Progenitor cell of endocrine pancreas (in vitro differentiated cells): ENCODE measurements at places on chromosomes 4 and X. TPM values are rescaled to one million over a fixed set of nuclear protein-coding genes. Genes with fewer than 3 reads are reported as not detected.

DNA sequence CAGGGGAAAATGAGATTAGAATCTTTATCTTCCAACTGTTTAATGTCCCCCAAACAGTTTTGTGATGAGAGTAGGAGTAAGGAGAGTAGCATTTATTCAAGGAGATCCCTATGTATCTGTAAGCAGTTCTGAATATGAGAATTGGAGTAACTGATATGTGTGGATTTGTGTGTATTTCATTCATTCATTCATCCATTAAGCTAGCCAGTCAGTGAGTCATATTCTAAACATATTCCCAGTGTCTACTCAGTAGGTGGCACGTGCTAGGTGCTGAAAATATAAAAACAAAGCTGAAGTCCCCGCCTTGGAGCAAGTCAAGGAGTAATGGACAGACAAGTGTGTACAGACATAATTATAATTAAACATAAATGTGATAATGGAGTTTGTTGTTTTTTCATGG, 12.4 kb upstream of the STX18 start:
- H3K4me3 ChIP-seq, result no peak overlapping the region
- DNase-seq, result no peak
- peaks cover 2% of the 10 kb centered on the region for H3K4me1 ChIP-seq
- H3K36me3 ChIP-seq, result peaks cover 17% of the 10 kb centered on the region
- no peak overlapping the region for H3K27ac ChIP-seq
- no peaks in the 10 kb centered on the region for H3K27me3 ChIP-seq

Gene FAM9B
- not detected in 2 replicates for total RNA-seq

GRCh38 chr4:15706646-15707362, 3.9 kb downstream of the BST1 start:
- H3K4me3 ChIP-seq, result no peak overlapping the region
- H3K36me3 ChIP-seq, result no peaks in the 10 kb centered on the region
- peaks cover 6% of the 10 kb centered on the region for H3K4me1 ChIP-seq
- H3K27me3 ChIP-seq, result no peaks in the 10 kb centered on the region
- no peak for DNase-seq

DNA sequence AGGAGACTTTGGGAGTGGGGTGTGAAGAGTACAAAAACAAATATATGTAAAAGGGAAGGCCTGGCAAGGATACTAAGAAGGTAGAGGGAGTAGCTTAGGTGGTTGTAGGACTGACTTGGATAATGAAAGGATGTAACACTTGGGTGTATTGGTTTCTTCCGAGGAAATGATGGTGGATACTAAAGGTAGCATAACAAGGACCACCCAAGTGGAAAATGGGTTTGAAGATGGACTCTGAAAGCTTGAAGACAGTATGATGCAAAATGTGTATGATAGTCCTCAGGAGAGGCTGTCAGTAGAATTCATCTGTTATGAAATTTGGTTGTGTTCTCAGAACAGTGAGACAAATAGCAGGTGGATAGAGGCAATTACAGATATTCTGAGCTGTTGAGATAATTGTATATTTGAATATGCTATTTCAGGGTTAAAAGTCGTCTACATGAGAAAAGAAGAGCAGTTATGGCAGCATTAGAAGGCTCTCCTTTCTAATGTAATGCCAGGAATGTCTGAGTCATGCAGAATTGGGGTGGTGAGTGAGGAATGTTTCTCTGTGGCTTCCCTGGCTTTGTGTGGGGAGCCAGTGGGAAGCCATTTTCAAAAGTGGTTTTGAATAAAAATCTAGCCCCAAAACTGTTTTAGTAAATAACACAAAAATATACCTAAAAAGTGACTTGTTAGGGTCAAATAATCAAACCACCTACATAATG, 75.6 kb downstream of the FHIP1A start:
- no peak overlapping the region for H3K27ac ChIP-seq
- no peak overlapping the region for H3K4me3 ChIP-seq
- no peaks in the 10 kb centered on the region for H3K27me3 ChIP-seq
- peaks cover 6% of the 10 kb centered on the region for H3K36me3 ChIP-seq
